ENCODE measurements at places on chromosomes 6 and 20. TPM values are rescaled to one million over a fixed set of nuclear protein-coding genes. Genes with fewer than 3 reads are reported as not detected.

The PSORS1C2 gene
- not detected for total RNA-seq

The MAFB gene
- 122 TPM for total RNA-seq

The FERMT1 gene
- total RNA-seq, result under 0.01 TPM

The GABRR1 gene
- total RNA-seq, result 0.10 TPM

The AGPAT4 gene
- 3.3 TPM for total RNA-seq

The AHI1 gene
- 14.1 TPM for total RNA-seq

The SASH1 gene
- total RNA-seq, result 1.7 TPM

The RBBP8NL gene
- not detected for total RNA-seq

The ZSCAN9 gene
- total RNA-seq, result 6.7 TPM

The DTD1 gene
- total RNA-seq, result 19.0 TPM

The C6orf52 gene
- total RNA-seq, result not detected

The RIMS4 gene
- total RNA-seq, result under 0.01 TPM

The ENPP3 gene
- total RNA-seq, result 0.73 TPM

The SUMO4 gene
- 16.9 TPM for total RNA-seq

The AP5S1 gene
- 3.9 TPM for total RNA-seq

The LRRN4 gene
- not detected for total RNA-seq

The NKX2-4 gene
- total RNA-seq, result not detected

The FKBP5 gene
- 20.1 TPM for total RNA-seq

The CCN5 gene
- not detected for total RNA-seq

The GPR63 gene
- 0.10 TPM for total RNA-seq

The ZNF311 gene
- total RNA-seq, result 0.10 TPM

The AFDN gene
- 13.1 TPM for total RNA-seq

The PDYN gene
- 0.10 TPM for total RNA-seq

The PI16 gene
- 3.6 TPM for total RNA-seq

The LSM2 gene
- 15.4 TPM for total RNA-seq

The RIPK1 gene
- 19.0 TPM for total RNA-seq

The ZNF831 gene
- 19.8 TPM for total RNA-seq

The GRM4 gene
- under 0.01 TPM for total RNA-seq

The PLA2G7 gene
- total RNA-seq, result 5.1 TPM

The HUS1B gene
- 4.5 TPM for total RNA-seq

The LY6G6C gene
- not detected for total RNA-seq

The HCK gene
- 52.4 TPM for total RNA-seq

The ZSCAN23 gene
- 0.73 TPM for total RNA-seq

The TMEM217 gene
- 1.6 TPM for total RNA-seq

The FAM83B gene
- total RNA-seq, result not detected
